ENCODE measurements at places on chromosomes 1 and 21. TPM values are rescaled to one million over a fixed set of nuclear protein-coding genes. Genes with fewer than 3 reads are reported as not detected.
A peak's percentile ranks its signal among the peaks of the same experiment; 100 is the strongest.

GRCh38 chr1:168428063-168428731 lies 115.6 kb downstream of the XCL2 start:
- H3K36me3 ChIP-seq, result no peaks in the 10 kb centered on the region
- no peaks in the 10 kb centered on the region for H3K27me3 ChIP-seq
- peak overlapping the region; percentile 24 for H3K4me3 ChIP-seq
- H3K4me1 ChIP-seq, result peaks cover 51% of the 10 kb centered on the region

- no peak for DNase-seq
- H3K4me3 ChIP-seq, result no peak overlapping the region
- peaks cover 76% of the 10 kb centered on the region for H3K36me3 ChIP-seq
These were observed 35.7 kb upstream of the MTR start for GRCh38 chr1:236759252-236759859.

- H3K4me1 ChIP-seq, result peaks cover 42% of the 10 kb centered on the region
- H3K36me3 ChIP-seq, result no peaks in the 10 kb centered on the region
- no peaks in the 10 kb centered on the region for H3K27me3 ChIP-seq
- no peak overlapping the region for H3K27ac ChIP-seq
- H3K4me3 ChIP-seq, result no peak overlapping the region
- DNase-seq, result no peak
These were observed 26.8 kb downstream of the SLC27A3 start for GRCh38 chr1:153801786-153802697.

- no peaks in the 10 kb centered on the region for H3K27me3 ChIP-seq
- peaks cover 42% of the 10 kb centered on the region for H3K36me3 ChIP-seq
- H3K4me1 ChIP-seq, result no peaks in the 10 kb centered on the region
- H3K4me3 ChIP-seq, result no peak overlapping the region
These were observed 52.9 kb downstream of the DEGS1 start for GRCh38 chr1:224235813-224236493.

- DNase-seq, result no peak
- H3K4me1 ChIP-seq, result peaks cover 28% of the 10 kb centered on the region
- no peaks in the 10 kb centered on the region for H3K36me3 ChIP-seq
- no peak overlapping the region for H3K27ac ChIP-seq
- H3K27me3 ChIP-seq, result no peaks in the 10 kb centered on the region
These were observed 58.0 kb downstream of the NGF start for GRCh38 chr1:115280064-115280463.

UTS2 gene
- total RNA-seq, result not detected

SMIM11 gene
- 25.1 TPM for total RNA-seq

- no peak overlapping the region for H3K27ac ChIP-seq
- no peaks in the 10 kb centered on the region for H3K4me1 ChIP-seq
- H3K36me3 ChIP-seq, result peaks cover 54% of the 10 kb centered on the region
These were observed 11.5 kb upstream of the BGLAP start for GRCh38 chr1:156230473-156230837.

IGFN1 gene
- not detected for total RNA-seq

DNA sequence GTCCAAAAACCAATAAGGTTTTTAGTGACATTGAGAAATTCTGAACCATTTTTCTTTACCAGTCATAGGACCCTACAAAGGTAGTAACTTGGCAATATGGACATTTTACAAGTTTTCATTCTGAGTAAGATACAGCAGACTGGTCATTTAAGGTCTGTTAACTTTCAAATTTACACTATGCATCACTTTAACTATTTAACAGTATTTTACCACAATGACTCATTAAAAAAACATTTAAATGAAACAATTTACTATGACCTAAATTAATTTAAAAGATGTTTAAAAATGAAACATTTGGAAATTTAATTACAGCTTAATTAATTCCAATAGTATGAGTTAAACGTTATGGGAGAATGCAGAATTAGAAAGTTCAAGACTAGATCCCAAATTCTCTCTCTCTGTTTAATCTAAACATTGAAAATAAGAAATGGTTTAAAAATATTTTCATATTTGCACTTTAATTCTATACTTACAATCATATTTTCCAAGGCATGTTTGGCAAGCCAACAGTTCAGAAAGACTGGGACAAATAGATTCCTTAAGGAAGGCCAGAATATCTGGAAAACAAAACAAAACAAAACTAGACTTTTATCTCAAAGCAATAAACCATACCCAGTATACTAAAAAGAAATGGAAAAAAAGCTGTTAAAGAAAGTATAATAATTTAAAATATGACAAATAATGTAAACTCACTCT lies 140.9 kb downstream of the KCNT2 start:
- no peaks in the 10 kb centered on the region for H3K4me1 ChIP-seq
- no peak overlapping the region for H3K4me3 ChIP-seq
- no peak for DNase-seq
- H3K36me3 ChIP-seq, result no peaks in the 10 kb centered on the region
- no peak overlapping the region for H3K27ac ChIP-seq

CGN gene
- 0.52 TPM for total RNA-seq

C8A gene
- not detected for total RNA-seq

GRCh38 chr1:209059981-209060380 lies 523.5 kb upstream of the CAMK1G start:
- no peak overlapping the region for H3K4me3 ChIP-seq
- H3K27ac ChIP-seq, result no peak overlapping the region
- H3K36me3 ChIP-seq, result no peaks in the 10 kb centered on the region
- no peak for DNase-seq
- H3K4me1 ChIP-seq, result no peaks in the 10 kb centered on the region

HP1BP3 gene
- 118 TPM for total RNA-seq

DNA sequence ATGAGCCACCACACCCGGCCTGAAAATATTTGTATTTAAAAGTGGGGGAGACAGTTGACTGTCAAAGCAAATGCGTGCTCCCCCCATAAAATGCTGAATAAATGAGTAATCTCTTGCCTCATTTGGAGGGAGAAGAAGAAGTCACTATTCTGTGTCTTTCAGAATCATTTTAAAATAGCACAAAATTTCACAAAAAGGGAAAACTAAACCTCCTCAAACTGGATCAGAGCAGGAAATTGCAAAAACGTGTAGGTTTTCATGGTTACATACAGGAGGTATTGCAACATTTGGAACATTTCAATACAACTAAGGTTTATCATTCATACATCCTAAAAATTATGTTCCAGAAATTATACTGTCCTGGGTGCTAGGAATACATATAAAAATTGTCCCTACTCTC lies 13.6 kb downstream of the MTF1 start:
- no peak for DNase-seq
- no peak overlapping the region for H3K27ac ChIP-seq
- H3K27me3 ChIP-seq, result no peaks in the 10 kb centered on the region
- H3K36me3 ChIP-seq, result no peaks in the 10 kb centered on the region

- peaks cover 29% of the 10 kb centered on the region for H3K36me3 ChIP-seq
- H3K27ac ChIP-seq, result peak overlapping the region; percentile 80
- H3K4me3 ChIP-seq, result peak overlapping the region; percentile 61
- no peaks in the 10 kb centered on the region for H3K27me3 ChIP-seq
These were observed 6.9 kb downstream of the FMO2 start for GRCh38 chr1:171191992-171192391.

GRCh38 chr1:87888446-87888845 lies 559.8 kb downstream of the LMO4 start:
- no peaks in the 10 kb centered on the region for H3K27me3 ChIP-seq
- no peaks in the 10 kb centered on the region for H3K4me1 ChIP-seq
- no peak for DNase-seq
- H3K36me3 ChIP-seq, result no peaks in the 10 kb centered on the region
- no peak overlapping the region for H3K4me3 ChIP-seq

DNA sequence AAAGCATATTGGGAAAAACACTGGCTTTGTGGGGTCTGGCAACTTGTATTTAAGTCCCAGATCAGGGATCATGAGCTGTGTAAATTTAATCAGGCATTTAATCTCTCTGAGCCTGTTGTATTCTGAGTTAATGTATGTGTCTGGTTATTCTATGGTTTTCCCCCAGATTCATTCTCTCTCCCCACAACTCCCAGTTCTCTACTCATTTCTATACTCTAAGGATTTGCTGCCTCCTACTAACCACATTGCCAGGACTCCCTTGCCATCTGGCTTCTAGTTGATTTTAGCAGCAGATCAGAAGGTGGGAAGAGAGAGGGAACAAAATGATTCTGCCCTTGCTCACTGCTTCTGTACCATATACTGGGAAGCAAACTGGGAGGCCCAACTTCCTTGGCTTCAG lies 31.4 kb upstream of the S1PR1 start:
- peaks cover 16% of the 10 kb centered on the region for H3K4me1 ChIP-seq
- no peaks in the 10 kb centered on the region for H3K36me3 ChIP-seq
- H3K27ac ChIP-seq, result peak overlapping the region; percentile 77
- no peak overlapping the region for H3K4me3 ChIP-seq
- no peaks in the 10 kb centered on the region for H3K27me3 ChIP-seq

- H3K36me3 ChIP-seq, result no peaks in the 10 kb centered on the region
- H3K27ac ChIP-seq, result no peak overlapping the region
- no peak overlapping the region for H3K4me3 ChIP-seq
These were observed 252.4 kb upstream of the DUSP10 start for GRCh38 chr1:221994274-221994698.

VHLL gene
- not detected for total RNA-seq

DNA sequence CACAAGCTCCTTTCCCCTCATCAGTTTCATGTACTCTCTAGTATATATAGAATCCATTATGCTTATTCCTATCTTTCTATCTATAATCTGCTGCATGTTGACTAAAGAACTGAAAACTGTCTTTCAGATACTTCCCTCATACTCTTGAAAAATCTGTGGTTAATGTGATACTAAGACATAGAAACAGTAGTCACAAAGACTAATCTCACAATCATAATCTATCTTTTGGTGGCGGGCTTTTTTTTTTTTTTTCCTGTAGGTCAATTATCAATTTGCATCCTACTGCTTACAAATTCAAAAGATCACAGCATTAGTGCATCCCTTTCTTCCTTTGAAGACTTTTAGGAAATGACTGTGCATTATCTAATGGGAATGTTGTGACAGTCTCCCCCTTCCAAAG lies 4.7 kb downstream of the UBR4 start:
- DNase-seq, result no peak
- H3K36me3 ChIP-seq, result peaks cover 9% of the 10 kb centered on the region
- peak overlapping the region; percentile 93 for H3K27ac ChIP-seq
- H3K27me3 ChIP-seq, result no peaks in the 10 kb centered on the region
- H3K4me3 ChIP-seq, result no peak overlapping the region

- no peaks in the 10 kb centered on the region for H3K4me1 ChIP-seq
- H3K4me3 ChIP-seq, result no peak overlapping the region
- no peaks in the 10 kb centered on the region for H3K36me3 ChIP-seq
- H3K27me3 ChIP-seq, result peaks cover 3% of the 10 kb centered on the region
- no peak overlapping the region for H3K27ac ChIP-seq
These were observed 197.5 kb downstream of the ZZZ3 start for GRCh38 chr1:77484926-77485325.

DNA sequence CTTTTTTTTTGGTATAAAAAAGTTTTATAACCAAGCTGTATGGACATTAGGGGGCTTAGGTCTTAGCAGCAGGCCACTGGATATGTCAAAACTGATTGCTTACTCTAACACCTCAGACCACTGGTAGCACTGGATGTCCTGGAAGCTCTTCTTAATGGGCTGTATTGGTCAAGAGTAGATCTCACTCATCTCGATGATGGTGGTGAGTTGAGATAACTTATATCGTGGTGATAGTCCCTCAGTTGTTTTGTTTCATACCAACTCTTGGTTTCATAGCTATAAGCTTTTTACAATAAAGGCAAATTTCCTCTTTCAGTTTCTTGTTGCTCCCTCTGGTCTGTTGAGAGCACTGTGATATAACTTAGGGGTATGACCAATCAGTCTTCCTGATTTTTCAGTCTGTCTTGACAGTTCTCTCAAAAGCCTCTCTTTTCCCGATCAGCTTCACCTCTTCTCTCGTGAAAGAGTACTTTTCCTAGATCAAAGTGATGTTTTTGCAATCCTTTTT lies 9.7 kb upstream of the AGO1 start:
- H3K4me3 ChIP-seq, result no peak overlapping the region
- H3K27me3 ChIP-seq, result no peaks in the 10 kb centered on the region
- no peak for DNase-seq

- no peaks in the 10 kb centered on the region for H3K27me3 ChIP-seq
- peaks cover 89% of the 10 kb centered on the region for H3K4me1 ChIP-seq
- H3K27ac ChIP-seq, result peak overlapping the region; percentile 80
- no peak overlapping the region for H3K4me3 ChIP-seq
- no peak for DNase-seq
- no peaks in the 10 kb centered on the region for H3K36me3 ChIP-seq
These were observed 94.7 kb downstream of the SSBP3 start for GRCh38 chr1:54311506-54311905.

OR2L5 gene
- total RNA-seq, result not detected

- no peak overlapping the region for H3K4me3 ChIP-seq
- H3K27me3 ChIP-seq, result no peaks in the 10 kb centered on the region
- no peak for DNase-seq
- no peak overlapping the region for H3K27ac ChIP-seq
- H3K36me3 ChIP-seq, result no peaks in the 10 kb centered on the region
- no peaks in the 10 kb centered on the region for H3K4me1 ChIP-seq
These were observed 377.5 kb downstream of the LMO4 start for GRCh38 chr1:87706203-87706602.

GRCh38 chr21:25960402-25960801 lies 210.2 kb downstream of the APP start:
- H3K27ac ChIP-seq, result peak overlapping the region; percentile 36
- no peaks in the 10 kb centered on the region for H3K27me3 ChIP-seq
- no peak overlapping the region for H3K4me3 ChIP-seq
- DNase-seq, result no peak

DNA sequence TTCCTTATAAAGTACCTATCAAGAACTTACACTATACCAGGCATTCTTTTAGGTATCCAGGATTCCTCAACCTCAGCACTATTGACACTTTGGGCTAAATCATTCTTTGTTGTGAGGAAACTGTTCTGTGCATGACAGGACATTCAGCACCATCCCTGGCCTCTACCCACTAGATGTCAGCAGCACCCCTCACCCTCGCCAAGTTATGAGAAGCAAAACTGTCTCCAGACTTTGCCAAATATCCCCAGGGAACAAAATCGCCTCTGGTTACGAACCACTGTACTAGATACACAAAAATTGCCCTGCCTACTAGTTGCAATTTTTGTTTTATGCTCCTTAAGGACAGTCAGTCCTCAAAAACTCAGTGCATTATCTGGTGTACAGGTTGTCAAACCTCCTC lies 35.7 kb downstream of the PALMD start:
- H3K27ac ChIP-seq, result peak overlapping the region; percentile 95
- peaks cover 65% of the 10 kb centered on the region for H3K36me3 ChIP-seq
- no peak overlapping the region for H3K4me3 ChIP-seq
- no peaks in the 10 kb centered on the region for H3K27me3 ChIP-seq

Measured in left ventricle myocardium inferior (tissue), 1 donor.